ENCODE measurements at places on chromosomes 5 and 9.

- peak; percentile 12 for DNase-seq
Observed at GRCh38 chr5:116771466-116772151, 197.0 kb upstream of the SEMA6A start.

GRCh38 chr9:5719100-5719926 lies 90.4 kb downstream of the RIC1 start:
- DNase-seq = peak; percentile 61

- DNase-seq = no peak
Observed at GRCh38 chr5:123448743-123449142, 25.5 kb upstream of the CEP120 start.

DNA sequence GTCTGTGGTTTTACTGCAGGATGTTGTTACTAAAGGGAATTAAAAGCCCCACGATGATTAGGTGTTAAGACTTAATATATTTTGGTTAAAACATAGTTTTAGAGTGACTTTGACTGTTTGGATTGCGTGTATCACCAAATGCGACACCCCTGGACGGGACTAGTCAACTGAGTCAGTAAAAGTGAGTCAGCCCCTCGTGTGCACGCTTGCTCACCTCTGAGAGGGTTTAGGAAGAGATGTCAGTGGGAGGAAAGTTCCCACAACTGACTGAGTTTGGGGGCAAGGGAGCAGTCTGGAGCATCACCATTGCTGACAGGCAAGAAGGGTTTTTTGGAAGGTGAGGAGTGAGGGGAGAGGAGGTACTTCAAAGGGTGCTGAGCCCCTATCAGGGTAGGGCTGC lies 14.4 kb upstream of the DMRT3 start:
- no peak for DNase-seq

- DNase-seq = no peak
Observed at GRCh38 chr9:33291901-33292300, 1.6 kb downstream of the NFX1 start.

DNA sequence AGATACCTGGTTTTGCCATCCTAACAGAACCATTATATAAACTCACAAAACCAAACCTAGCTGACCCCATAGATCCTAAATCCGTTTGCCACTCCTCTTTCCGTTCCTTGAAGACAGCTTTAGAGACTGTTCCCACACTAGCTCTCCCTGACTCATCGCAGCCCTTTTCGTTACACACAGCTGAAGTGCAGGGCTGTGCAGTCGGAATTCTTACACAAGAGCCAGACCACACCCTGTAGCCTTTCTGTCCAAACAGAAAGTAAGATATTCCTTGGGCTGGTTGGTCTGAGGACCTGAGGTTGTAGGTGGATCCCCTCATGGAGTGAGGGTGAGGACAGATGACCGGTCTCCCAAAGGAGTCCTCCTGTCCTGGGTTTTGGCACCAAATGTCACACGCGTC lies 56.7 kb upstream of the NAA35 start:
- no peak for DNase-seq

GRCh38 chr5:93967923-93968322 lies 226.5 kb upstream of the POU5F2 start:
- DNase-seq = no peak

DNA sequence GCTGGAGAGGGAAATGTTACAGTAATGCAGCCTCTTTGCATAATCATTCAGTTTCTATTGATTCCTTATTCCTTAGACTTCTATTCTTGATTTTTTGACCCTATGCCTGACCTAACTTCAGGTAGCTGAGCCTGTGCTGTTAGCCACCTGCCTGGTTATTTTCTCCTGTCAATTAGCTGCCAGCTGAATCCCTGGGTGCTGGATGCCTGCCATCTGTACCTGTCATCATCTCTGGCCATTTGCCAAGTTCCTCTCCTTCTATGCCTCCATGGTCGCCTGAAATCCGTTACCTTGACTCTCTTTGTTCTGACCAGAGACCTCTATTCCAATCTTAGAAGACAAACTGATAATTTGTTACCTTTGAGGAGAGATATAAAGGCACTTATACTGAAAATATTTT lies 178.3 kb downstream of the CAVIN4 start:
- no peak for DNase-seq

DNA sequence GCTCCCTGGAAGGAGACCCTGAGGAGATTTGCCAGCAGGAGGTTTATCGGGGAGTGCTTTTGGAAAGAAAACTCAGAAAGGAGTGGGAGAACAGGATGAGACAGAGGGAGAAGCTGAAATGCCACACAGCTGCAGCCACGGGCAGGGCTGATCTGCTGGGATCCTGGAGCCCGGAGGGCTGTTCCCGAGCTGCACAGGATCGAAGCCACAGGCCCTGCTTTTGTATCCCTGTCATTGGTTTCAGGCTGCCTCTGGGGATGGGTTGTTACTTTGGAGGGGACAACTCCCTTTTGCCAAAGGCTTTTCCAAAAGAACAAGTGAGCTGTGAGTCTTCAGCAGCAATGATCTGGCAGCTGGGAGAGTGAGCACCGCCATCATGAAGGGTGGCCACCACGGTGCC lies 152.5 kb upstream of the PTCH1 start:
- DNase-seq = no peak

GRCh38 chr9:109253637-109254284 lies 67.1 kb downstream of the EPB41L4B start:
- peak; percentile 74 for DNase-seq

DNA sequence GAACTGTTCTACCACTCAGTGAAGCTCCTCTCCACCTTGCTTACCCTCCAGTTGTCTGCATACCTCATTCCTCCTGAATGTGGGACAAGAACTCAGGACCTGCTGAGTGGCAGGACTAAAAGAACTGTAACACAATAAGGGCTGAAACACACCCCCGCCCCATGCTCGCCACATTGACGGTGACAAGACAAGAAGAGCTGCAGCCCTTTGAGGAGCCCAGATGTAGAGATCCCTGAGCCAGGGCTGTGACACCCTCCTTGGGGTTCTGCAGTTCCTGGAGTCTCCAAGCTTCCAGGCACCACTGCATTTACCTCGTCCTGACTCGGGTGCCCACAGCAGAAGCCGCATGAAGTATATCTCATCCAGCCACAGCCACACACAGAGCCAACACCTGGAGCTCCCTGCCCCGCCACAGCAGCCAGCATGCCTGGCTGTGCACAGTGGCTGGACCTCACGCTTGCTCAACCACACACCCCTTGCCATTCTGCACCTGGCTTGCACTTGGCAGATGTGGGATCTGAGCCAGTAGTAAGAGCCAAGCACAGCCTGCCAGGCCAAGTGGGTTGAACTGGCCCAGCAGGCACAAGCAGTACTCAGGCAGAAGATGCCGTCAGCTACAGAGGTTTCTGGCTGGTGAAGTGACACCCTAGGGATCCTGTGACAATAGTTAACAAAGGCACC lies 166.1 kb downstream of the RNF180 start:
- DNase-seq = no peak

DNA sequence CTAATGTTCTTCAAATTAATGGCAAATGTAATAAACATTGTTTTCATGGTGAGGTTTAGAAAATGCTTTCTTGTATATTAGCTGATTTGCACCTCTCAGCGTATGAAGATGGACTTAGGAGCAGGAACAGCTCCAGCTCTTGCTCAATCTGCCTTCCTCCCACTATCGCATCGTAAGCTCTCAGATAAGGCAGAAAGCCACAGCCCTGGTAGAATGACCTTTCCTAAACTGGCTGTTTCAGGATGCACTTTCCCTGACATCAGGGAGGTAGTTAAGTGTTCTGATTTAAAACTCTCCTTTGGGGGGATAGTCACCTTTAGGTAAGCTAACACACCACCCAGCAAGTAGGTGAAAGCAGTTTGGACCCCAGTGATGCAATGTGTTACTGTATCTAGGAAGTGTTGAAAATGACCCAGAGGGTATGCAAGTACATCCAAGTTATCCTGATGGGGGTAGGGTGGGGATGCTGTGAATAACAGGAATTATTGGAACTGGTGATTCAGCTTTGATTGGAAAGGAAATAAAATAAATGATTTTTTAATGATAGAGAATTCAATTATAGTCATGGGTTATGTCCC lies 72.3 kb downstream of the LMNB1 start:
- DNase-seq = no peak

DNA sequence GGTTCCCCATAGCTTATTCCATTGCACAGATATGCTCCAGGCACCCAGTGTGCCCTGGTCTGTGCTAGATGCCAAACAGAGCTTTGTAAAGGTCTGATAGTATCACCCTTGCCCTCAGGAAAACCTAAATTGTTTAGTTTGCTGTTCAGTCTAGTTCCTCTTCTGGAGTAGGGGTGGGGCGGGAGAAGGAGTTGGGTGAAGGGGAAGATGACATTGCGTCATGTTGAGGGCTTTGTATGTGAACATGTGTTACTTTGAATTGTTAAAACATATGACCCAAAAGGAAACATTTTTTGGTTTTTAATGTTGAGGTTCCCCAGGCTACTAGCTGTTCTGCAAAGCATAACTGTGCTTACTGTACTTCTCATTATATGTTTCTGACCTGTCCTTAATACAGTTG lies 40.6 kb downstream of the HACD4 start:
- DNase-seq = no peak

GRCh38 chr5:173944511-173944910 lies 44.5 kb upstream of the C5orf47 start:
- DNase-seq = no peak

- DNase-seq = no peak
Observed at GRCh38 chr5:89336111-89336510, 453.1 kb upstream of the MEF2C start.

DNA sequence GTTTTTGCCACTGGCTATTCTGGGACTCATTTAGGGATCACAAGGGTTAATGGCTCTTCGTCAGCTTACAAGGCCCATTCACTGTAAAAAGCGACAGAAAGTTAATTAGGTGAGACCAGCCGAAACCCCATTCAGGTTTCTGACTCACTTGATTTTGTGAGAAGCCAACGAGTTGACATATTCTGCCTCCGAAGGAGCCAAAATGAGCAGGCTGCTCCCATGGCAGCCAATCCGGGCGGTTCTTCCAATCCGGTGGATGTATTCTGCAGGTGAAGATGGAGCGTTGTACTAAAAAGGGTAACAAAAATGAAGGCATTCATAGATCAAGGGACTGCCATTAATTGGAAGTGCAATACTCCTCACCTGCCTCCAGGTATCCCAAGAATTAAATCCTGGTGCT lies 39.7 kb downstream of the DDX31 start:
- no peak for DNase-seq

DNA sequence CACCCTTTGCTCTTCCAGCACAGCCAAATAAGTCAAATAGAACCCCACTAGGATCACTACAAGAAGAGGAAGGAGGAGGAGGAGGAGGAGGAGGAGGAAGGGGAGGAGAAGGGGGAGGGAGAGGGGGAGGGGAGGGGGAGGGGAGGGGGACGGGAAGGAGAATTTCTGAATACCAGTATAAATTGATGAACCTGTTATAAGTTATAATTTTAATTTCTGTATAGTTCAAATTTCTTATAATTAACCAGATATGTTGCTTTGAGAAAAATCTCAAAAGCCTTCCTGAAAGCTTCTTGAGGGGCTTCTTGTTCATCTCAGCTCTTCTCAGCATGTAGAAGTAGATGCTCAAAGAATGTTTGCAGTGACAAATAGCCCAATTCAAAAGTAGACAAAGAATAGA lies 15.0 kb upstream of the ADRA1B start:
- DNase-seq = no peak

GRCh38 chr5:96538808-96539250 lies 105.8 kb upstream of the PCSK1 start:
- no peak for DNase-seq

DNA sequence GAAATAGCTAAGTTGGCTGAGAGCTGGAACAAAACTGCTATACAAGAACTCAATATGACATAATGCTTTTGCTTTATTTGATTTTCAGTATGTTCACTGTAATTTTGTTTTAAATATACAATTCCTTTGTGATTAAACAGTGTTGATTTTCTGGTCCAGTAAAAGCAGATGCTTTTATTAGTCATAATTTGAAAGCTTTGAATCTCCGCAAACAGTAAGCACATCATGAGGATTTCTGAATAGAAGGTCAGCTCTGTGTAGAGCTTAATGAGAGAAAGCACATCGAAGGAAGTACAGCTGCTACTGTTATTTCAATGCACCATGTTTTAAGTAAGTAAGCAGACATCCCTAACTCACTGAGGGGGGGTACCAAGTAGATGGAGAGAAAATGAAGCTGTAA lies 701.3 kb upstream of the ACO1 start:
- peak; percentile 11 for DNase-seq

GRCh38 chr9:93552923-93553322 lies 23.5 kb upstream of the PHF2 start:
- DNase-seq = no peak

Data from fibroblast of skin of back (primary cell).